ENCODE measurements at places on chromosomes 4 and X.

DNA sequence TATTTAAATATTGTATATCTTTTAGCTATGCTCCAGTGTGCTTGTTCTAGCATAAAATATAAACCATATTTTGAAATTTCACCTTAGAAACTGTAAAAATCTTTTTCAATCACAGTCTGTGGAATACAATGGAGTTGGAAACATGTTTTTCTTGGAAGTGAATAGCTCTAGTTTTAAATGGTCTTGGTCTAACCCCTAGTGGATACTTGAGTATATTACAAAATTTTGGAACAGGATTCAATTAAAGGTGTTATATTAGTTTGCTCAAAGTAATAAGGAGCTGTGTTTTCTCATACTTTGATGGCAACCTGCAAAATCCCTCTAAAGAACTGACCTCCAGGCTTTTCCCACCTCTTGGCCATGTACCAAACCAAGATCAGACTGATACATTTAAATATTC, 48.2 kb downstream of the STK26 start:
- no peaks in the 10 kb centered on the region for H3K4me1 ChIP-seq
- H3K27ac ChIP-seq, result no peak overlapping the region
- peaks cover 72% of the 10 kb centered on the region for H3K36me3 ChIP-seq
- no peaks in the 10 kb centered on the region for H3K27me3 ChIP-seq

DNA sequence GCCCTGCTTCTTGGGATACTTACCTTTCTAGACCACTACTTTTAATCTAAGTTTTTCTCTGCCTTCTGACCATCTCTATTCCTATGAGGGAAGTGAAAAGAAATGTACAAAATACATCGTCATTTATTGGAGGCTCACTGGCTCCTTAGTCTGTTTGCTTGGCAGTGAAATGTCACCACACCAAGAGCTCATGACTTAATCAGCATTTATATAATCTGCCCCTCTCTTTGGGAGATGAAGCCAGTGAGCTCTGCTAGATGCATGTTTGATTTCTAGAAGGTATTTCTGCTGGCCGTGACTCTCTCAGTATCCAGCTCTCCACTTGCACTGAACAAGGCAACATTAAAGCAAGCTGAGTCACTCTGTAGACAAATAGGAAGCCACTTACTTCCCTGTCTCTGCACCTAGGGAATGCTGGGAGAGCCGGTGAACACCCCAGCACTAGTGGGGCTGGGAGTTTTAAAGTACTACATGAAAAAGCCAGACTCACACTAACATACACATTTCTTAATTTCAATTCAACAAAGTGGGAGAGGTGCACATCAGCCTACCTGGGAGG, 79.1 kb downstream of the MID1IP1 start:
- peak overlapping the region; percentile 96 for H3K27ac ChIP-seq
- H3K27me3 ChIP-seq, result no peaks in the 10 kb centered on the region
- peak overlapping the region; percentile 47 for H3K4me3 ChIP-seq
- H3K4me1 ChIP-seq, result peaks cover 60% of the 10 kb centered on the region
- H3K36me3 ChIP-seq, result no peaks in the 10 kb centered on the region

GRCh38 chrX:131827935-131828334, 195.2 kb upstream of the STK26 start:
- H3K27me3 ChIP-seq, result no peaks in the 10 kb centered on the region
- no peak overlapping the region for H3K4me3 ChIP-seq
- no peak for DNase-seq
- no peak overlapping the region for H3K27ac ChIP-seq
- no peaks in the 10 kb centered on the region for H3K4me1 ChIP-seq

DNA sequence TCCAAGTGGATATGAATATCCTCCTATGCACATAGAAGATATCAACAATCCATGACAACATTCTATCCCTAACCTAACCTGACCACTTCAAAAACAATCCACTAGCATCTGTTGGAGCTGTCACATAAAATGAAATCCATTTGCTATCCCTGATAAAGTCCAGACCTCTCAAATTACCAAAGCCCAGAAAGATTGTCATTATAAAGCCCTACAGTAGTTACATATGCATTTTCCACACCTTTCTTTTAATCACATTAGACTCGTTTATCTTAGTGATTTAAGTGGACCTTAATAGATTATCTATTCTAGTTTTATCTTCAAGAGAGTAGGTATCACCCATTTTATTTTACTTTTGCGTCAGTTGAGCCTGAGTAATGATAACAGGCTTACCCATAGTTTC, 30.6 kb downstream of the LDB2 start:
- H3K4me1 ChIP-seq, result no peaks in the 10 kb centered on the region
- no peaks in the 10 kb centered on the region for H3K36me3 ChIP-seq
- DNase-seq, result no peak
- no peak overlapping the region for H3K4me3 ChIP-seq

DNA sequence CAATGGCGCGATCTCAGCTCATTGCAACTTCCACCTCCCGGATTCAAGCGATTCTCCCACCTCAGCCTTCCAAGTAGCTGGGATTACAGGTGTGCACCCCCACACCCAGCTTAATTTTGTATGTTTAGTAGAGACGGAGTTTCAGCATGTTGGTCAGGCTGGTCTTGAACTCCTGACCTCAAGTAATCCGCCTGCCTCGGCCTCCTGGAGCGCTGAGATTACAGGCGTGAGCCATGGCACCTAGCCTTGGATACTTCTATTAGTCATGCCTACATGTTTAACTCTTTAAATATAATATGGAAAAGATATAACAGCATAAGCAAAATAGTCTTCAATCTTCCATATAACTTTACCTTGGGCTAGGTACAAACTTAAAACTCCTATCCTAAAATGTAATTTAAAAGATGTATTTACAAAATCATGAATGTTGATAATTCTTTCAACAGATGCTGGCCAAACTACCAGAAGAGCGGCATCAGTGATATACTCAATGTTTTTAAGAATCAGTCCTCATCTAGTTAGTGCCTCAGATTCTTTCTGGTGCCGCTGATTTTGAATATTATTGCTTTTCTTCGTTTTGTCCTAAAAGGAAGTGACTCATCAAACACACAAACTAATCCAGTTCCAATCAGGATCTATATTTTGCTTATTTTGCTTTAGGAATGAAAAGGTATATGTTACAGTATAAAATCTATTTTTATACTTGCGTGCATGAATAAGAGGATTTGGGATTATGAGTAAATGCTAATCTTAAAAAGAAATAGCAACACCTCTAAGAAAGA, 23.7 kb downstream of the FAM241A start:
- H3K27ac ChIP-seq, result no peak overlapping the region
- no peaks in the 10 kb centered on the region for H3K27me3 ChIP-seq
- no peak overlapping the region for H3K4me3 ChIP-seq
- no peak for DNase-seq
- no peaks in the 10 kb centered on the region for H3K36me3 ChIP-seq

GRCh38 chr4:175927121-175927520, 115.1 kb upstream of the GPM6A start:
- no peaks in the 10 kb centered on the region for H3K27me3 ChIP-seq
- DNase-seq, result no peak
- no peak overlapping the region for H3K27ac ChIP-seq
- H3K4me3 ChIP-seq, result no peak overlapping the region
- no peaks in the 10 kb centered on the region for H3K4me1 ChIP-seq

- H3K27ac ChIP-seq, result no peak overlapping the region
- peaks cover 7% of the 10 kb centered on the region for H3K27me3 ChIP-seq
- no peak for DNase-seq
- H3K4me1 ChIP-seq, result no peaks in the 10 kb centered on the region
Observed at GRCh38 chr4:5719350-5720055, 8.5 kb downstream of the EVC start.

GRCh38 chr4:89509708-89510281, 202.2 kb upstream of the GPRIN3 start:
- H3K4me3 ChIP-seq, result no peak overlapping the region
- H3K27ac ChIP-seq, result no peak overlapping the region
- H3K4me1 ChIP-seq, result peaks cover 10% of the 10 kb centered on the region

- H3K4me1 ChIP-seq, result peaks cover 17% of the 10 kb centered on the region
- H3K27me3 ChIP-seq, result no peaks in the 10 kb centered on the region
- H3K36me3 ChIP-seq, result no peaks in the 10 kb centered on the region
- no peak overlapping the region for H3K27ac ChIP-seq
Observed at GRCh38 chr4:74123065-74123728, 24.2 kb upstream of the CXCL2 start.

DNA sequence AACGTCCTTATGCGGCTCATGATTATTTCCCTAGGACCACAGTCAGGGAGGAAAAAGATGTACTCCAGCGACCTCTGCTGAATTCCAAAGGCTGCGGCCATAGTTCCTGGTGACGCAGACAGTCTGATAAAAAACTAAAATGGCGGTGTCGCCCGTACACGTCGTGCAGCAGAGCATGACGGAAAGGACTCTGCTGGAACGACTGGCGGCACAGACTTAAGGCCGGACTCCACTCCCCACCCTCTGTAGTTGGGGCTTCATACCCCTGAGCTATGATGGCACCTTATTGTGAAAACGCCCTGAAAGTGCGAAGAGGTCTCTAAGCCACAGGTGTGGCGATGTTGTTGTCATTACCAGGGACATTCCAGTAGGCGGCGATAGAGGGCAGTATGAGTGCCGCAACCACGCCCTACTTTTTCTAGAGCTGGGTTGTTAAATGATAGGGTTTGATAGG, 90.0 kb upstream of the EDA2R start:
- H3K27ac ChIP-seq, result no peak overlapping the region
- no peaks in the 10 kb centered on the region for H3K4me1 ChIP-seq
- H3K36me3 ChIP-seq, result no peaks in the 10 kb centered on the region
- peak; percentile 38 for DNase-seq
- H3K4me3 ChIP-seq, result no peak overlapping the region
- H3K27me3 ChIP-seq, result no peaks in the 10 kb centered on the region
